ENCODE measurements at places on chromosomes 2 and 18. TPM values are rescaled to one million over a fixed set of nuclear protein-coding genes. Genes with fewer than 3 reads are reported as not detected.

TMEM198 gene
- not detected for total RNA-seq

LYG2 gene
- total RNA-seq = not detected

GRCh38 chr2:232282508-232283055, 96.0 kb upstream of the ALPP start:
- DNase-seq = no peak

TNFAIP6 gene
- not detected for total RNA-seq

CHRNG gene
- not detected for total RNA-seq

UGT1A6 gene
- not detected for total RNA-seq

RBM44 gene
- total RNA-seq = 0.44 TPM

ST3GAL5 gene
- total RNA-seq = 12.7 TPM

DNA sequence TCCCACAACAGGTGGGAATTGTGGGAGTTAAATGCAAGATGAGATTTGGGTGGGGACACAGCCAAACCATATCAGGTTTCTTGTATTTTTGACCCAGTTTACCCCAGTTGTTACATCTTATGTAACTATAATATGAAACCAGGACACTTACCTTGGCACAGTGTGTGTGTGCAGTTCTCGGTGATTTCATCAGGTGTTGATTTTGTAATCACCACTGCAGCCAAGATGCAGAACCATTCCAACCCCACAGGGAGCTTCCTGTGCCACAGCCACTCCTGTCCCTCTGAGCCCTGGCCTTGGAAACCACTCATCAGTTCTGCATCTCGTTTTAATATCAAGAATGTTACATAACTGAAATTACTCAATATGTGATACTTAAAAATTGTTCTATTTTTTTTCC, 31.8 kb downstream of the ATP9B start:
- DNase-seq = no peak

TRIM54 gene
- 0.51 TPM for total RNA-seq

GRCh38 chr2:112644155-112644932, 1.4 kb upstream of the SLC20A1 start:
- DNase-seq = no peak

DNA sequence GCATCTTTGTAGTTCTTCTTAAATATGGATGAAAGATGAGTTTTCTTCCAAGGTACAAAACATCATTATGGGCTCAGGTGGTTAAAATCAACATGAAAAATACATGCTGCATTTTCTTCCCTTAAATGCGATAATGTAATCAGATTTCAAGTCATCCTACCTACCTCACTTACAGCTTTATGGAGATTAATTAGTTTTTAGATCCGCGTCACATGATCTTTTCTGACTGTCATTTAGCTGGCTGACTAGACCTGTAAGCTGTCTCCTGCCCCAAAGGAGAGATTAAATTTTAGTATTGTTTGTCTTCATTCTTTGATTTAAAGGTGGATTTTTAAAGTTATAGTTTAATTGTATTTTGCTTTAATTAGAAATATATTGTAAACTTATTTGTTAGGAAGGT, 678.0 kb upstream of the ZEB2 start:
- DNase-seq = no peak

OXER1 gene
- total RNA-seq = not detected

COL6A3 gene
- total RNA-seq = not detected

DNA sequence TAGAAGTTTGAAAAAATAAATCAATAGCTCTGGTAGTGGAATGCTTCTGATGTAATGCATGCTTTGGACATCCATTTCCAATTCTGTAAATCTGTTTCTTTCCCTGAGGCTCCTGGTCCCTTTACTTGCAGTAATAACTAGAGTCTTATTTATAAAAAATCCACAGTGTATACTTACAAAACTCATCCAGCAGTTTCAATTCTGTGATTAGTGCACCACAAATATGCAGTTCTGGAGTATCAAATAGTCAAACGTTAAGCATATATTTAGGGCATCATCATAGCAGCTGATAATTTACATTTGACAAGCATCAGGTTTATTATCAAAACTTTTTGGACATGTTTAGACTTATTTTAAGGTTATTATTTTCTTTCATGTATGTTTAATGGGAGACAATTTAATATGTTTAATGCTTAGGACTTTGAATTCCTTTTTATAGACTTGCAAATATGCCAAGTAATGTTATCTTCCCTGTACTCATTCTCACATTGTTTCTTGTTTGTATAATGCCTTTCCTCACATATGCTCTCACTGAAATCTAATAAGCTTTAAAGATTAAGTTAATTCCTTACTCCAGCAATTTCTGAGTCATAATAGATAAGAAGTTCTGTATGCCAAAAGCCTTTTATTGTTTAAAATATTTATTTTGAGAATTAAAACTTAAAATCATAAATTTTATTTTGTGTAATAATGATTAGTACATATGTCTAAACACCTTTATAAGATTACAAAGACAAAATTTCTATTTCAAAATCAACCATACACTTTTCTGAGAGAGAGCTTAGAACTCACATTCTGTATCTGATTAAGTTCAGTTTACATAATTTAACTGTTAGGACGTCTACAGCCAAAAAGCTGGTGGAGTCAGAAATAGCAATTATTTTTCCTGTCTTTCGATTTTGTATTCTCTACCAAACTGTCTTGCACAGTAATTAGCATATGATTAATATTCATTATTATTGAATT, 341.5 kb upstream of the TMEFF2 start:
- DNase-seq = no peak

DNA sequence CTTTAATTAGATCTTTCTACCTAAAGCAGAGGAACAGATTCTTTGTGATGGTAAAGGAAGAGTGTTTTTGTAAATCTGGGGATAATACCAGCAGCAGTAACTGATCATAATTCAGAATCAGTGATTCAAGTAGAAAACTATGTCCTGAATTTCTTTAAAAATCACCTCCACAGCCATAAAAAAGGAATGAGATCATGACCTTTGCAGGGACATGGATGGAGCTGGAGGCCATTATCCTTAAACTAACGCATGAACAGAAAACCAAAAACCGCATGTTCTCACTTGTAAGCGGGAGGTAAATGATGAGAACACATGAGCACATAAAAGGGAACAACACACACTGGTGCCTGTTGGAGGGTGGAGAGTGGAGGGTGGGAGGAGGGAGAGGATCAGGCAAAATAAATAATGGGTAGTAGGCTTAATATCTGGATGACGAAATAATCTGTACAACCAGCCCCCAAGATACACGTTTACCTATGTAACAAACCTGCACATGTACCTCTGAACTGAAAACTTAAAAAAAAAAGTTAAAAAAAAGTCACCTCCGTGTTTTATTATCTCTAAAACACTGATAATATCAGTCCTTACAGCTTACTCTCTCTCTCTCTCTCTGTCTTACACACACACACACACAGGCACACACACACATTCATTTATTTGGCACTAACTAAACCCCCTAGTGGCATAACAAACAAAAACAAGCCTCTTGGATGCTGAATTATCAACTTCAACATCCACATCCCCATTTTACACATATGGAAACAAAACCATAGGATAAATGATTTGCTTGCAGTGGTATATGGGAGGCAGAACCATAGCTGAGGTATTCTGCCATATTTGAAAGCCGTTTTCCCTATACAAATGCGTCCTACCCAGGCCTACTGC, 1.4 kb downstream of the TM4SF20 start:
- no peak for DNase-seq

GRCh38 chr18:6943143-6943542, 174.5 kb downstream of the LAMA1 start:
- DNase-seq = no peak

DNA sequence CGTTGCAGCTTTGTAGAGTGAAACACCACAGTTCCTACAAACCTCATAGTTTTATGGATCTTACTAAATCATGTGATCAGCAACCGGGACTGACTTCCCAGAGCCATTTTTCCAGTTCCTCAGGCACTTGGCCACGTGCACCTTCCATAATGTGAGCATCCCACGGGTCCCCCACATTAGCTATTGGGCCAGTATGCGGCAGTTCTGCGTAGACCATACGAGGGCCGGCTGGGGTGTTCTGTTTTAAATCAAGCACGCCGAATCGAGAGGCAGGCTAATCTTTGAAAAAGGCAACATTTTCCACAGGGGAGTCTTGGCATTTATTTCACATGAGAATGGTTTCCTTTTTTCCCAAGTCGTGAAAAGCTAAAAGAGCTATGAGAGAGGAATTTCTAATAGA, 135.6 kb upstream of the CCDC195 start:
- DNase-seq = no peak

DNA sequence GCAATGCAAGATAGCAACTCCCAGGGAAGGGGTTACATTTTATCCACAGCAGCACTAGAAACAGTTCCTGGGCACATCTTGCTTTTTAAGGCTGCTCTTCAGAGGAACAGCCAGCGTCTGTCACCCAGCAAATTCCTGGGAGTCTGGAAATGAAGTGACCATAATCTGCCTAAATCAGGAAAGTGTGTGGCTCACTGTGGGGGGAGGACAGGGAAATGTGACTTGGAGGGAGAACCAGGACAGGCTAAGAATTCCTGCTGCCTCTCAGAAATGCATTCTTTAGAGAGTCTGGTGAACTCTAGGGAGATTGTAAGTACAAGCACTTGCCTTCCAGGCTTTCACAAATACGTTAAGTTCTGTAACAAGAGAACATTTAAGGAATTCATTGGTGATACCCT, 364.3 kb upstream of the SPHKAP start:
- no peak for DNase-seq

GRCh38 chr18:286515-287310, 18.9 kb upstream of the THOC1 start:
- DNase-seq = peak; percentile 67

- DNase-seq = no peak
Observed at GRCh38 chr2:48855142-48855541, 99.6 kb upstream of the LHCGR start.

DNA sequence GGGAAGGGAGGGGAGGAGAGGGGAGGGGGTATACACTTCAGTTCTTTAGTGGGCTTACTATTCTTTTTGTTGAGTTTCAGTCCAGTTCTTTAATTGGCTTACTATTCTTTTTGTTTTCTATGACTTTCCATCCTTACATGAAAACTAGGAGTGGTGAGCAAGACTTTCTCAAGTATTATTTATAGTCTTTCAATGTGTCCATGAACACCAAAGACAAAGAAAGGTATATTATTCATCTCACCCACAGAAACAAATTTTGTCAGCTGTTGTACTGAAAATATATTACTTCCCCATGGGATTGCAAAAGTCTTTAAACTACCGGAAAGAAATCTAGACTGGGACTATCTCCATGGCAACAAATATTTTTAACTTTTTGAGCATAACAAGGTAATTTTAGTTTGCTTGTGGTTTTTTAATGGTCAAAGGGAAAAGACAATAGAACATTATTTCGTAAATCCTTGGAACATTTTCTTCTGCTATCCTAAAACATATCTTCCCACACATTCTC, 17.6 kb downstream of the ADAM17 start:
- peak; percentile 71 for DNase-seq

DNA sequence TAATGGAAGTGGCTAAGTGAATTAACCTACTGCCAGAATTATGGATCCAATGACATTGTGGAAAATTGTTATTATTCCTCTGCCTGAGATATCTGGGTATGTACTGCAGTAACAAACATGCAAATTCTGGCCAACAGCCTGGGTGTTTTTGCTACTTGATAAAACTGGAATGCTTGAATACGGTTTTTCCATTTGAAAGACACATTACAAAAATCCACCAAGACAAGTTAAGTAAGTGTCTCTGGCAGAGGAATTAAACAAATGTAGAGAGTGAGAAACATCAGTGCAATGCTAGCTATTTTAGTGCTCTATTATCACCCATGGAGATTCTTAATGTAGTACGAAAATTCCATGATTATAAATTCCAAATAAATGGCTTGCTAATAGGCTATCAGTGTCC, 312.4 kb upstream of the MEIS1 start:
- no peak for DNase-seq

DNA sequence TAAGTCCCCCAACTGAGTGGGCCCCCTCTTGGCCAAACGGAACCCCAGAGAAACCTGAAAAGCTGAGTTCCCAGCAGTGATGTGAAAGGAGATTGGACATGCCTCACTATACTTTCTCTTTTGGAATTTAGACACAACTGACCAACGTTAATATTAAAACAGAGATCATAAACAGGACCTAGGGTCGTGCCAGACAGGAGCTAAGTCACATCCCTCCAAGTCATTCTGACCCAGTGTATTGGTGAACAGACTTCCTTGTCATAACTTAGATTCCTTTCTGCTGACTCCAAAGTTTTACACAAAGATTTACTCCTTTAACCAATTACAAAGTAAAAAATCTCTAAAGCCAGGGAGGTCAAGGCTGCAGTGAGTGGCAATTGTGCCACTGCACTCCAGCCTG, 46.9 kb downstream of the UXS1 start:
- peak; percentile 51 for DNase-seq

DNA sequence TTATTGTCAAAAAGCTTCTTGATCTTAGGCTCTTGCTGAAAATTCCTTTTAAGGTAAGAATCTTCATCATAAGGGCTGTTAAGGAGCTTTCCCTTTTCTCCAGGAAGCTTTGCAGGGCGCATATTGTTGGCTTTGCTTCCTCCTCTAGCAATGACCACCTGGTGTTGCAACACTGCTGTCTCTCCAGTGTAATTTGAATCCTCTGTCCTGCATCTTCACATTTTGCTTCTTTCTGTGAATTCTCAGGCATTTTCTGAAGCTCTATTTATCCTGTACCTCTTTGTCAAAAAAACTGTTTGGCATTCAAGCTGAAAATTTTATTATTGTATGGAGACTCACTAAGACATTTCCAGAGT, 533.1 kb upstream of the CHAC2 start:
- DNase-seq = no peak

GRCh38 chr2:58634653-58635370, 393.7 kb upstream of the FANCL start:
- peak; percentile 31 for DNase-seq

POTEJ gene
- not detected for total RNA-seq

DNA sequence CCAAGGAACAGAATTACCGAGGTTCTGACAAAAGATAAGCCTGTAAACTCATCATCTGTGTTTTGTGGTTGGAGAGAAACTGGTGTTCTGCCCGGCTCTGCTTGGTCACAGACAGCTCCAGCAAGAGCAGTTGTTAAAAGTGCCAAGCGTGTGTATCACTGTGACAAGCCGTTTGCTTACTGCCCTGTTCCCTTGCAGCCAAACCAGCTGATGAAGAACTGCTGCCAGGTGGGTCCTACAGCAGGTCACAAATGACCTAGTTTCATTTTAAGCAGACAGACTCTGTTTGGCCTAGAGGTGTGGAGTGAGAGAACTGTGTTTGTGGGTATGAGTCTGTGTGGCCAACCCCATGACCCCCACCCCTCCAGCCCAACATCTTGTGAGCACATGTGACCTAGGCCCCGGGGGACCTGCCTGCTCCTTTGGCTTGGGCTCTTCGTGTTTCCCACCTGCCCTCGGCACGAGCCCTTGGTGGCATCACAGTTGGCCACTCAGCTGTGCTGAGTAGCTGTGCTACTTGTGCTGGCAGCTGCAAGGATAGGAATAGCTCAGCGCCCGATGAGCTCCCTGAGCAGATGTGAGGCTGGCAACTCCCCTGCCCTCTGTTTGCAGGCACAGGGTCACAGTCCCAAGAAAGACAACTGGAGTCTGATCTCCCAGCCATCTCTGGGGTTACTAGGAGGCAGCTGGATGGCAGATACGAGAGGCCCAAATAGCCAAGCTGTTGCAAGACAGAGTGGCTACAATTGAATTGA, 9.7 kb downstream of the OXER1 start:
- no peak for DNase-seq

- DNase-seq = no peak
Observed at GRCh38 chr18:59448546-59448945, 89.5 kb upstream of the LMAN1 start.

GRCh38 chr2:32235315-32235714, 29.4 kb downstream of the NLRC4 start:
- no peak for DNase-seq

GRCh38 chr2:237306083-237306786, 107.7 kb downstream of the COL6A3 start:
- no peak for DNase-seq

BMP10 gene
- not detected for total RNA-seq

POTEC gene
- total RNA-seq = not detected

EN1 gene
- total RNA-seq = not detected

VWA3B gene
- not detected for total RNA-seq

Measured in endothelial cell of umbilical vein (primary cell).